ENCODE measurements at places on chromosomes 2 and 18.

DNA sequence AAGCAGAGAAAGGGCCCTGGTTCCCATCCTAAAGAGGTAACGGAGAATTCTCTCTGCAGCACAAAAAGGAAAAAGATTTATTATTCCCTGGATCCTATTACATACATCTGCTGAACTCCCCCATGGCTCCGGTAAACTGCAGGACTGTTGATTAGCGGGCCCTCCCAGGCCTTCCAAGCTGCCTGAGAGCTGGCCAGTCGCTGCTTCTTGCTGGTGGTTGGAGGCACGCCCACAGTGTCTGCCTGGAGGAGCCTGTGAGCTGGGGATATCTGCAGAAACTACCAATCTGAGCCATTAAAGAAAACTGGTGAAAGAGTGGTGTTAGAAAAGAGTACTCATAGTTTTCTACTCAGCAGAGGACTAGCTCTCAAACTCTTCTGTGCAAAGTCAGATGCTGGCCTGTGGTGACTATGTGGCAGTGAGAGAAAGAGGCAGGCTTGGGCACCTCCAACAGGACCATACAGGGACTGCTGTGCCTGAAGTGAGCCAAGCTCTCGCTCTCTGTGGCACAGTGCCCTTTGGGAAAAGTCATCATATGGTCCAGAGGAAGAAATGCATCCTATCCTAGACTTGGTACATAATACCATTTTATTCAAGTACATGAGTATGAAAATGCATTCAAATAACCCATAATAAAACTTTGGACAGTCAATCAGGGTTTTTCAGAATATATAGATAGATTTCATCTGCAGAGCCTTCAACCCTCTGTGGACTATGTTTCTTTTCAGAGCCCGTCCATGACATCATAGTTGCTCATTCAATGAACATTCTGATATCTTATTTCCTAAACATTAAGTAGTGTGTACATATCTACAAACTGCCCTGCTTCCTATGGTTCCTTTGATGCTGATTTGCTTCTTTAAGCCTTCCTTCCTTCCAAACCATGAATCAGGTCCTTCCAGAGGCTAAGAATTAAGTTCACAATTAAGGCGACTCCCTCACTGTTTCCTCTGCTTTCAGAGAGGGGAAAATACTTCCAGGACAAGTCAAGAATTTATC is 242.0 kb upstream of the LYPD1 start:
- DNase-seq, result peak; percentile 70

DNA sequence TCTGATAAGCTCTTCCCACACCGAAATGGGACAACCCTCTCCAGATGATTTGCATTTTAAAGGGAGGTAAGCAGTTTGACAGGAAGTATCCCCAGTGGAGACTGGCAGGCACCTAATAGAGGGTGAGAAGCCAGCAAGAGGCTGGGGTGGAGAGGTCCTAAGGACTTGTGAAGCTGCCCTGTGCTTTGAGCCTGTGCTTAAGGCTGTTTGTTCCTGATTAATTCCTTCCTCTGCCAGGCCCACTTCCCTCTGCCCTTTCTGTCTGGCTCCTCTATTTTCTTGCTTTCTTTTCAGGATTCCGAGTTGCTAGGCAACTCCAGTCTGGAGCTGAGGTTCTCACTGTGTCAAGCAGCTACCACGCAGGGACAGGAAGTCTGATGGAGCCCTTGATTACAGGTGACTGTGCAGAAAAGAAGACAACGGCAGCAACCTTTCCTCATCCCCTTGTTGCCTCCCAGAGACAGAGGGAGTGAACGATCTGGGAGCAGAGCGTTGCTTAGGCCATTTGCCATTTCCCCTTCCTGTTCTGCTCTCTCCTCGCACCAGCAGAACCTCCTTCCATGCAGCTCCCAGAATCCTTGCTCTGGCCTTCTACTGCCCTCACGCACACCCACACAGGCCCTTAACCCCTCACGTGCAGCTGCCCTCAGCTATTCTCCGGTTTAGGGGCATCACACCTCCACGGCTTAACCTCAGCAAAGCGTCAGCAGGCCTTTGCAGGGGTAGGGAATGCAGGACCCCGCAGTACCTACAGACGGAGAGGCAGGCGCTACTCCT is 103.6 kb upstream of the CELF4 start:
- DNase-seq, result no peak

DNA sequence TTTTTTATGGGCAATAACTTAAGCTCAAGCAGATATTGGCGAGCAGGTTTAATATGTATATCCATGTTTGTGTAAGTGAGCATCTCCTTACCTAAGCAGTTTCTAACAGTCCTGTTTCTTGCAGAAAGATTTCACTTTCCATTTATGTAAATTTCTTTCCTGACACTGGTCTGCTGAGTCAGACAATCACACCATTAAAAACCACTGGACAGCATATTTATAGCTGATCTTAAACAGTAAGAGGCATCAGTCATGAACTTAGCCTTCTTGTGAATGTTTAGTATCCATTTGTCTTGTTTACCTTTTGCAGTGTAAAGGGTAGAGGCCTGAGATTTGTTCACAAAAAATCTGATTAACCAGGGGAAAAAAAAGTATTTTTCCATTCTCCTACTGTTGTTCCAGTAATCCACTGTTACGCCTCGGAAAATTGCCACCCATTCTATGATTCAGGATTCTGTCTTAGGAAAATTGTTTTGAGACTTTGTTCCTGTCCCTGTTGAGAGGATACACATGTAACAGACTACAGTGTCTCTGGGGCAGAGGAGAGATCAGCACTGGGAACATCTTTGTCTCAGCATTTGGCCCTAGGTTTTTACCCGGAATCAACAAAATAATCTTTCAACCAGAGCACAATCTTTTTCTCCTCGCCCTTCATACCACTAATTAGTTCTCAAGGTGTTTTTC is 521.0 kb upstream of the NRP2 start:
- DNase-seq, result no peak

- DNase-seq, result no peak
Measured at GRCh38 chr2:43803113-43803512, 29.3 kb downstream of the DYNC2LI1 start.

GRCh38 chr2:152033011-152033925 is 65.6 kb downstream of the CACNB4 start:
- DNase-seq, result no peak

GRCh38 chr2:72082887-72083286 is 64.8 kb downstream of the CYP26B1 start:
- DNase-seq, result no peak

DNA sequence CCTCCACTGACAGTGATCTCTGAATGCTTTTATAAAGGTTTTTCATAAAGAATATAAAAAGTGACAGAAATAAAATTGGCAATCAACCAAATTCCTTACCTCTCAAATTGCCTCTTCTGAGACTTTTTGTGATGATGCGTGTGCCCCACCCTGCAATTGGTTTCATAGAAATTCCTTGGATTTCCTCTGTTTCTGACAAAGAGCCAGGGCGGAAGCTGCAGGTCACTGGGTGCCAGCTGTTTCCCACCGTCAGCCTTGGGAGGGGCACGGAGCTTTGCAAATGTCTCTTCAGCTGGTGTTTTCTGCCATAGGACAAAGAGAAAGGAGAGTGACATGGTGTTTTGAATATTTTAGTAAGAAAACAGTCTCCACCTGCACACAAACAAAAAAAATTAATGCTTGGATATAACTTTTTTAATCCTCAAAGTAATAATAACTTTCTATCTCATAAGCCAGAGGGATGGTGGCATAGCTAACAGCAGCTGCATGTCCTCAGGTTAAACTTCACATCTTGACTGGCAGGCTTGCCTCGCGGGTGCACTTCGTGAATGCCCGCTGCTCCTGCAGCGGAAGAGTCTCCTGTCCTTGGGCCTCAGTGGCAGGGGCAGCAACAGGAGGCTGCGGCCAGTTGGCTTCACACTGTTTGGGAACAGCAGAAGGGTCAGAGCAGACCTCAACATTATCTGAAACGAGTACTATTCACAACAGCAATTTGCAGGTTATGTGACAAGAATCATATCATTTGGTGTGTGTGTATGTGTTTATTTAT is 24.7 kb downstream of the AGAP1 start:
- no peak for DNase-seq

GRCh38 chr2:202400941-202401340 is 24.8 kb downstream of the BMPR2 start:
- no peak for DNase-seq

DNA sequence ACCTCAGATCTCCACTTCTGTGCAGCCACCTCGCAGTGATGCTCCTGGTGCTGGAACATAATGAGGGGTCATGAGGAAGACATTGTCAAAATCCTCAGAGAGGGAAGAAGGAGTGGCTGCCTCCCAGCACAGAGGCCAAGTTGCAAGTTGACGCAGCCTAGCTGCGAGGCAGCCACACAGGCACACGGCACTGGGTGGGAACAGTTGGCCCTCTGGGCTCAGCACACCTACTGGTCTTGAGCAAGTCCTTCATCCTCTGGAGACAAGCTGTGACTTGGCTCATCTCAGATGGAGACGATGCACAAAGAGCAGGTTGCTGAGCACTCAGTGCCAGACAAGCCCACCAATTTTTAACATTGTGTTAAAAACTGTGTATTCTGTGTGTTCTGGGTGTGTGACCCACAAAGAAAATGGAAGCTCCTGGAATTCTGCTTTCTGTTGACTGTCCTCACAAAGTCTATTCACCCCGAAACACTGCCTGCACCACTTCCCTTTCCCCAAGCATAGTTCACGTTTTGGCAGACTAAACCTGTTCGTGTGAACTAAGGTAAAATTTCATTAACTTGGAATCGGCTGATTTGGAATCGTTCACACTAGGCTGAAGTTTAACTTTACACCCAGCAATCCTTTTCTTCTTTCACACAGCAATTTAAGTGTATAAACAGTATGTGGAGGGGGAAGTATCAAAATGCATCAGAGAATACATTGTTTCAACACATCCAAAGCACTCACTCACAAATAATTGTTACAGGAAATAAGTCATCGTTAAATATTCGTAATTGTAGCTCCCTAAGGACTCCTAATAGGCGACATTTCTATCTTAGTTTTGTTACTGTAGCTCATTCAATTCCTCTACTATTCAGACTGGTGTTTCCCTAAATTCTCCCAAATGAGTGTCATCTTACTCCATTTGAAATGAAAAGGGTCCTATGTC is 266.6 kb upstream of the ID2 start:
- no peak for DNase-seq
